Activated CD4-positive, alpha-beta T cell treated with anti-CD3 and anti-CD28 coated beads, Interleukin-10, Interleukin-2, amounts not matched to agents 100 ng/mL and 50 ng/mL, durations not matched to agents 16 hours and 8 hours (primary cell): ENCODE measurements at places on chromosomes 12 and 14.

DNA sequence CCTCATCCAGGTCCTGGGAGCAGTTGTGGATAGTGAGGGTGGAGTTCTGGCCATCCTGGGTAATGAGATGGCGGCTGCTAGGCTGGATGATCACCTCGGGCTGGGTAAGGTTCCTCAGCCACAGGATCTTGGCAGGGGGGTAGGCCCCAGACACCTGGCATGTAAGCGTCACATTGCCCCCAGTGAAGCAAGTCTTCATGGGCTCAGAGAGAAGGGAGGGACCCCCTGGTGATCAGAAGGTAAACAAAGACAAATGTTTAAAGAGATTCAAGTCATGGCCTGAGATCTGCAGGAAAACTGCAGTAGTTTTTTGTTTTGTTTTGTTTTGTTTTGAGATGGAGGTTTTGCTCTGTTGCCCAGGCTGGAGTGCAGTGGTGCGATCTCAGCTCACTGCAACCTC is 12.8 kb upstream of the WSB2 start:
- DNase-seq, result no peak

DNA sequence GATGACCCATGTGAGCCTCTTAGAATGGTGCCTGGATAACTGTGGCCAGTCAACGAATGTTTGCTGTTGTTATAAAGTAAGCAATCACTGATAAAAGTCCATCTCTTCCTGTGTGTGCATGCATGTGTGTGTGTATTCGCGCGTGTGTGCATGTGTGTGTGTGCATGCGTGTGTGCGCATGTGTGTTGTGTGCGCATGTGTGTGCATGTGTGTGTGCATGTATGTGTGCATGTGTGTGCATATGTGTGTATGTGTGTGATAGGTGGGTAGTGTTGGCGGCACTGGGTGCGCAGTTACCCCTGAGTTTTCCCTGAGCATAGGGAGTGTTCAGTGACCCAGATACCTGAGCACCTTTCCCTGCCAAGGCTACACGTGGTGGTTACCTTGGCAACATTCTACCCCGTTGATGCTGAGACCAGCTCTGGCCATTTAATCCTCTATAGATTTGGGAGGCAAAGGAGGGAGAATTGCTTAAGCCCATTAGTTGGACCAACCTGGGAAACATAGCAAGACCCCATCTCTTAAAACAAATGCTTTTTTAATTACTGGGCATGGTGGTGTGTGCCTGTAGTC is 137.8 kb downstream of the SLC15A4 start:
- DNase-seq, result no peak

- DNase-seq, result no peak
Observed at GRCh38 chr14:103961928-103962578, 19.7 kb upstream of the RD3L start.

- DNase-seq, result no peak
Observed at GRCh38 chr12:51669271-51669670, 78.2 kb downstream of the SCN8A start.

- no peak for DNase-seq
Observed at GRCh38 chr12:123250471-123251383, 17.5 kb downstream of the MTRFR start.

- DNase-seq, result no peak
Observed at GRCh38 chr14:53354336-53354735, 201.2 kb upstream of the DDHD1 start.

- DNase-seq, result no peak
Observed at GRCh38 chr12:3945671-3946070, 72.5 kb upstream of the PARP11 start.

DNA sequence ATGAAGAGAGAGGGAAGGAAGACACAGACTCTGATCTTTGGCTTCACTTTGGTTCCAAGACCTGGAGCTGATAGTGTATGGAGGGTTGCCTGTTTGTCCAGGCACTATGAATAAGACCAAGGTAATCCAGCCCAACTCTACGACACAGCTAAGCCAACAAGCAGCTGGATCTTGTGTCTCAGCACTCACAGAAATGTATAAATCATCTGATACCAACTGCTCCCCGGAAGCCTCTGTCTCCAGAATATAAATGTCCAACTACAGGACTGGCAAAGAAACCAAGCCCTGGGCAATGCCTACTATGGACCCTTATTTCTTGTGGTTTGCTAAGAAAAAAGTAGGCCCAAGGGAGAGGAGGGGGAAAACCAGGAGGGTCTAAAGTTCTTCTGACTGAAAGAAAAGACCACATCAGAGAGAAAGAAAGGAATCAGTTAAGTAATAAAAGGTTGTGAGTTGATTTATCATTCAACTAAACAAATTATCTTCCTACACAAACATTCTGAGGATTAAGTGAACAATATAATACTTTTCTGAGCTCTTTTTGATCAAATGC is 204.0 kb downstream of the DAD1 start:
- no peak for DNase-seq

- no peak for DNase-seq
Observed at GRCh38 chr12:21828779-21829178, 54.3 kb upstream of the KCNJ8 start.

DNA sequence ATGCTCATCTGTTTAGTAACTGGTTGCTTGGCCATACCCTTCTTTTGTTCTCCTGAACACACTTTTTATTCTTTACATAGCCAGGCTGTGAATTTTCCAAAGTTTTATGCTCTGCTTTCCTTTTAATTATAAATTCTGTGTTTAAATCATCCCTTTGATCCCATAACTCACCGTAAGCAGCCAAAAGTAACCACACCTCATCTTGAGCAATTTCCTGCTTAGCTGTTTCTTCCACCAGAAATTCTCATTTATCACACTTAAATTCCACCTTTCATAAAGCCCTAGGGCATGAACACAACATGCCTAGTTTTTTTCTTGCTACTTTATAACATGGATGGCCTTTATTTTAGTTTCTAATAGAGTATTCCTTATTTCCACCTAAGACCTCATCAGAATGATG is 510.7 kb downstream of the C12orf50 start:
- no peak for DNase-seq

DNA sequence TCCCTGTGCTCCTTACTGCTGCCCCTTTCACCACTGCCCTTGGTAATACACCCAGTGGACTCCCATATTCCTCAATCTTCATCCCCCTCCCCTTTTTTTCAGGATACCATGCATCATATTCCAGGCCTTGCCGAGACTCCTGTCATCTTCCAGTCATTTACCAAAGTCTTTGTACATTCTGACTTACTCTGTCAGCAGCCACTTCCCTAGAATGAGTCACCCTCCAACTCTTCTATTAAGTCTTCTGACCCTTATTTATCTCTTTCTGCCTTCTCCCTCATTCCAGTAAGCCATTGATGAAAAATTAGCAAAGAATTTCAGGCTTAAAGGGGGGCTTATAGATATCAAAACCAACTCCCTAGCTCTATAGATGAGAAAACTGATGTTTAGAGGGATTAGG is 128.0 kb downstream of the STXBP6 start:
- no peak for DNase-seq

- DNase-seq, result no peak
Observed at GRCh38 chr12:29508949-29509348, 11.5 kb upstream of the OVCH1 start.
